ENCODE measurements at places on chromosomes 2 and 18.
A peak's percentile ranks its signal among the peaks of the same experiment; 100 is the strongest.

- DNase-seq = no peak
These were observed 12.4 kb downstream of the CNNM4 start for GRCh38 chr2:96772903-96773671.

DNA sequence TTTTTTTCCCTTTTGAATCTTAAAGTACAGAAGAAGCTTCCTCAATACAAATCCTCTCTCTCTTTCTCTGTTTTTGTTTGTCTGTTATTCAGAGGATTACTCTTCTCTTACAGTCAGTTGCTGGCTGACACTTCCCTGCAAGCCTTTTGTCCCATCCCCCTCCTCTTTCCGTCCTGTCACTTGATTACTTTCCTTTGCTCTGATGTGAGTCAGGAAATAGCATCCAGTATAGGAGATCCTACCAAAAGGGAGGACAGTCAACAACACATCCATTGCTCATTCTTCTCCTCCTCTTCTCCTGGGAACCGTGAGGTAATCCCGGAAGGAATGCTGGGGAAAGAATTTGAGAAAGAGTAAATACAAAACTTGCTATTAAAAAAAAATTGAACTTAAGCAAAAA lies 79.3 kb upstream of the SCN7A start:
- DNase-seq = no peak

DNA sequence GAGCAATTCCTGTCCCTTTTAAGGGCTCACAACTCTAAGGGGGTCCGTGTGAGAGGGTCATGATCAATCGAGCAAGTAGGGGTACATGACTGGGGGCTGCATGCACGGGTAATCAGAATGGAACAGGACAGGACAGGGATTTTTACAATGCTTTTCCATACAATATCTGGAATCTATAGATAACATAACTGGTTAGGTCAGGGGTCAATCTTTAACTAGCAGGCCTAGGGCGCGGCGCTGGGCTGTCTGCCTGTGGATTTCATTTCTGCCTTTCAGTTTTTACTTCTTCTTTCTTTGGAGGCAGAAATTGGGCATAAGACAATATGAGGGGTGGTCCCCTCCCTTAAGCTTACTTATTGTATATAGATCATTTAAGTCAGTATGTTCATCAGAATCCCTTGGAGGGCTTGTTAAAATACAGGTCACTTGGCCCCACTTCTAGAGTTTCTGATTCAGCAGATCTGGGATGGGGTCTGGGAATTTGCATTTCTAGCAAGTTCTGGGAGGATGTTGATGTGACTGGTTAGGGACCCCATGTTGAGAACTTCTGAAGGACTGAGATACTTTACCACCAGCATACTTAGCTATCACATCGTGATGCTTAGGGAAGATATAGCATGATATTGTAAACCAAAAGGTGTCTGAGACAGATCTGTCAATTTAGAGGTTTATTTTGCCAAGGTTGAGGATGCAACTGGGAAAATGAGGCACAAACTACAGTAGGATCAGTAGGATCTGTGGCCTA lies 2.8 kb upstream of the INPP4A start:
- DNase-seq = no peak

DNA sequence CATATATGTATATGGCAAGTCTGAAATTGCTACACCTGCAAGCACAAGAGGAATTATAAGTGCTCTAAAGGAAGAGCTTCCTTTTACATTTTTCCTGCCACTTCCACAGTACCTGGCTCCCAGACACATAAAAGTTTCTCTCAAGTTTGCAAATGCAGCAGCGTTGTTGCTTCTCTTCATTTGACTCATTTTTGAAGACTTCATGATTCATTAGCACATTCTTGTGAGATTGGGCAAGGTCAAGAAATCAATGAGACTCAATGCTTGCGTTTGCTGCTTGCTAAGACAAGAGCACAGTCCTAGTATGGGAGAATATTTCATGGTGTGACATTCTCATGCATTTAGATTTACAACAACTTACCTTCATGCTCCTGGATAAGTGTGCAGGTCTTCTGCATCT lies 42.6 kb upstream of the PDCL3 start:
- DNase-seq = no peak

DNA sequence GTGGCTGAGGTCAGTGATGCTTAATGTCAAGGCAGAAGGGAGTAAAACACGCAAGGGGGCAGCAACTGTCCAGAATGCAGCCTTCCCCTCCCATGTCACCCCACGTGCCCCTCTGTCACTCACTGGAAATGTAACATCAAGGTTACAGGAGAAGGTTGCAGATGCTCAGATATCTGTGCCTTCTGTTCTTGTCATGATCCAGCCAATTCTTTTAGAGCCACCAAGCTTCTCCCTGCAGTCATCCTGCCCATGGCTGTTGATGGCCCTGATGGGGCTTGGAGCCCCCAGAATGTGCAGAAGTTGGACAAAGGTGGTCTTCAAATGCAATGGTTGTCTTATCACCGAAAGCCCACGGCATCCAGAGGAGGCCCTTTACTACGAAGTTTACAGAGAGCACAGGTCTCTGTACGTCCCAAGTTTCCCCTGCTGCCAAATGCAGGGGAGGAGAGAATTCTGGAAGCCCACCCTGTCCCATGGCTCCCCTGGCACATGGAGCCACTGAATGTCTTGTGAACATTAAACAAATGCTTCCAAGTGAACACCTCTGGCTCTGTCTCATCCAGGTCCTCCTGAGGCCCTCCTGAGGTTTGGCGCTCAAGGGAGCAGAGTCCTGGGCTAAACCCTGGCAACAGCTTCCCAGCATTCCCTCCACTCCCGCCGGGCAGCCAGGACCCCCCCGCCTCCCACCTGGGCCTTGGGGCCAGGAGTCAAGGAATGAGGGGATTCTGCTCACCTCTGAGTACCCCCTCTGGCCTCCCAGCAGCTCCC lies 4.5 kb upstream of the GPR55 start:
- no peak for DNase-seq

DNA sequence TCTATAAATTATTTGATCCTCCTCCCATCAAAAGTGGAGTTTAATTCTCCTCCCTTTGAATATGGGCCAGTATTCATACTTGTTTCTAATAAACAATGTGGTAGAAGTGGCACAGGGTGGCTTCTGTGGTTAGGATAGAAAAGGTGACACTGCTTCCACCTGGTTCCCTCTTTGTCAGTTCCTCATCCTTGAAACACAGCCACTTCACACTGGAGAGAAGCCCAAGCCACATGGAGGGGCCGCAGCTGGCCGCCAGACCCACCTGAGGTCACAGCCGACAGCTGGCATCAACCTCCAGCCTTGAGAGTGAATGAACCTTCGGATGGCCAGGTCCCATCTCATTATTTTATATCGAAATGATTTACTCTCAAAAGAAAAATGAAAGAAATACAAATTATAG lies 27.5 kb upstream of the SLC66A3 start:
- no peak for DNase-seq

- DNase-seq = no peak
These were observed 64.7 kb downstream of the GYPC start for GRCh38 chr2:126720638-126721037.

DNA sequence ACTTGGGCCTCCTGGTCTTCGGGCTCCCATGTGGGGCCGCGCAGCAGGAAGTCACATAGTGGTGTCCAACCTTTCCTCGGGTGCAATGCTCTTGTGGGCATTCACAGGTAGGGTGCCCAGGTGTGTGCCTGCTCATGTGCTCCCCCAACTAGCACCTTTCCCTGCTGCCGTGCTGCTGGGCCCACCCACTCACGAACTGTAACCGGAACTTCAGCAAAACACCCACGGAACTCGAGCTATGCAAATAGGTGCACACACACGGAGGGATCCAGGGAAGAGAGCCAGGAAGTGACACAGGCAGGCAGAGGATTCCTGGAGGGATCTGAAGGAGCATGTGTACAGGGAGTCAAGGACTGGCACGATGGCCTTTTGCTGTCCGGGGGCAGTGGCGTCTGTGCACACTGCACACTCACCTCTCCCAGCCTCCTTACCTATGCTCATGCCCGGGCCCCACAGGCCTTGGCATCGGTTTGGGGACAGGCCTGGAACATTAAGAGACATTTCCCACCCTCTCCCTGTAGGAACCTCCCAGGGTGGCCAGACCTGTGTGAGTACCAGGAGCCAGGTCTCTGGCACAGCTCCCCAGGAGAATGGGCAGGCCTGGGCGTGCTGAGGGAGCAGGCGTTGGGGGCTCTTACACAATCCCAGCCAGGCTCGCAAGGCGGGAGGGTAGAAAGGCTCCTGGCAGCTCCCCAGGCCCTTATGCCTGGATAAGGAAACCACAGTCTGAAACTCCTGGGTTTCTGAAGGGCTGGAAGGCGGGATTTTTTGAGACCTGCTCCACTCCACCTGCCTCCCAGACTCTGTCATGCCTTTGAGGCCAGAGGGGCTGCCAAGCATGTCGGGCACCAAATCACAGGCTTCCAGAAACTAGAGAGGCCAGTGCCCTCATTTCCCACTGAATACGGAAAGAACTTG lies 6.6 kb upstream of the PTMA start:
- DNase-seq = peak; percentile 80

GRCh38 chr18:9474108-9474982 lies 968 bp upstream of the RALBP1 start:
- peak; percentile 84 for DNase-seq

GRCh38 chr2:37104178-37104577 lies 19.9 kb downstream of the GPATCH11 start:
- DNase-seq = no peak

GRCh38 chr2:1159013-1159412 lies 208.4 kb downstream of the SNTG2 start:
- DNase-seq = no peak

DNA sequence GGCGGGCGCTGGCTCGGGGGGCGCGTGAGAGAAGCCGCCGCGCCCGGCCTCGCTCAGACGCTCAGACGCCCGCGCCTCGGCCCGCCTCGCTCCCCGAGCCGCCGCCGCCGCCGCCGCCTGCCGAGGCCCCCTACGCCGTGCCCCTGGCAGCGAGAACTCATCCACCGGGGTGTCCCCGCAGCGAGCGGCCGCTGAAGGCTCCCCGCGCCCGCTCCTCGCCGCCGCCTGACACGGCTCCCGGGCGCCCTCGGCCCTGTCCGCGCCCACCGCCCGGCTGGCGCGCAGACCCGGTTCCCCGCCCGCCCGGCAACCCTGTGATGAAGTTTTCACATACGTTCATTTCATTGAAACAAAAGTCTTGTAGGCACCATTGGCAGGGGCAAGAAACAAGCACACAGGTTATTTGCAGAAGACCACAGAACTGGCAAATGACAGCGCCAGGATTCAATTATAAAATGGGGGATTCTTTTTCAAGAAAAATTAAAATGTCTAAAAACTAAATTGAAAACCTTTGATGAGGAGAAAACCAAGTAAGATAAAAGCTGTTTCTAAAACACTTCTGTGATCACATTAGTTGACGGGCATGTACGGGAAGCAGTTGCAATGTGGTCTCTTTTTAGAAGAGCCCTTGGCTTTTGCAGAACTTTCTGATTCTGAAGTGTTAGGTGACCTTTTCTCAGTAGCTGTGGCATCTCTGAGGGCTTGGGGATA lies 50.5 kb upstream of the TUBA3D start:
- DNase-seq = no peak

GRCh38 chr2:80365762-80366161 lies 61.2 kb upstream of the LRRTM1 start:
- no peak for DNase-seq

DNA sequence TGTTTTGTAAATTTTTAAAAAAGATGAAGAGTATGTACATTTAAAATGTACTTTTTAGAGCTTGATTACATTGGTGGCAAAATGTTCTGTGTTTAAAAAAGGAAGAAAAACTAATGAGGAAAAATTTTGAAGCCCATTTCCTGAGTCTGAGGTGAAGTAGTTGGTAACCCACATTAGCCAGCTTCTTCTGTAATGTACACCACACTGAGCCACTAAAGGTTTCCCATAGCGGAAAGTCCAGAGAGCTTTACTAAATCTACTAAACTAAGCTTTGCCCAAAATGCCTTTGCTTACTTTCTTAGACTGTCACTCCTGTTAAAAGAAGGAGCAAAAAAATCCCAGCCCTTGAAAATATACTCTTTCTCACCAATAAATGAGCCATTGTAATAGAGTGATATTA lies 804.8 kb upstream of the ZEB2 start:
- no peak for DNase-seq

DNA sequence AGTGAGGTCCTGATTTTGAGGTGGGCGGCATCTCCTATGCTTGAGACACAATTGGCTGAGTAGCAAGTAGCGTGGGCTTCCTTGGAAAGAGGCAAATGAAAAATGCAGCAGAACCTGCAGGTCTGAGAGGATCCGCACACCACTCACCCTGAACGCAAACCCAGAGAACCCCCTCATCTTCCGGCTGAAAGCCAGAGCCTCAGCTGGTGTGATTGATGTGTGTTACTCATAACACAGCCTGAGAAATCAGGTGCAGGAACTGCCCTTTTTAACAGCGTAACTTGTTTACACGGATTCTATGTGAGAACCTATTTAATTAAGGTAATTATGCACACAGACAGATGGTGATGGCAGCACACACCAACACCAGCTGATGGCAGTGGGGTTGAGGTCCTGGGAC lies 123.4 kb downstream of the MRO start:
- DNase-seq = no peak

- no peak for DNase-seq
These were observed 79.6 kb downstream of the GLI2 start for GRCh38 chr2:120815292-120815691.
